Skeletal muscle cell (primary cell): ENCODE measurements at places on chromosomes 12 and 14.

DNA sequence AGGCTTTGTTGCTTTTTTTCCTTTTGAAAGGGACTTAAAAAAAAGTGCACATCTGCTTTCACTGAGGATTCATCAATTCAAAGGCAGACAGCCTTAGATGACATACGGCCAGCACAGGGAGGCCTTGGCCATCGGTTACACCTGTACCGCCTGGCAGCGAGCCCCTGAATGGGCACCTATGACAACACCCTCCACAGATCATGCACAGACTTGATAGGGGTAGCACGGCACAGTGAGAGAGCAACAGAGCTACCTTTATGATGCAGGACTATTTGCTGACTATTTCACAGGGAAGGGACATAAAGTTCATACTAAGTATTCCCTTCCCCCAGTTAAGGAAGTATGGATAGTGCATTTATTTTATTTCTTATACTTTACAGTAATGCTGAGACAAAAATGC is 137.9 kb upstream of the ARID2 start:
- no peak for DNase-seq

DNA sequence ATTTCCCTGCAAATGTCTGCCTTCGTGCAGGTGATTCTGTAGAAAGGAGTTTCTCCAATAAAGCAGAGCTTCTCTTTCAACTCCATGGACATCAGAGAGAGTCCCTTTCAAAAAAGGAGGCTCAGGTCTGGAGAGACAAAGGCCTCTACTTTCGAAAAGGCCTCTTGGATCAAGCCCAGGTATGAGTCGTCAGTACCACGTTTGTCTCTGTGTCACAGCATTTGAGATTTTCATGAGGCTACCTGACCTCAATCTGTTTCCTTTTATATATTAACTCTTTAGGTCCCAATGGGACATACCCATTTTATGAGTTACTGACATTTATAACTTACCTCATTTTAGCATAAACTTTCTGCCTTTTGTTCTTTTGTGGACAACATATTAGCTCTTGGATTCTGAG is 290.8 kb downstream of the RPAP3 start:
- no peak for DNase-seq

- no peak for DNase-seq
Observed at GRCh38 chr12:115801871-115802270, 475.6 kb downstream of the MED13L start.

DNA sequence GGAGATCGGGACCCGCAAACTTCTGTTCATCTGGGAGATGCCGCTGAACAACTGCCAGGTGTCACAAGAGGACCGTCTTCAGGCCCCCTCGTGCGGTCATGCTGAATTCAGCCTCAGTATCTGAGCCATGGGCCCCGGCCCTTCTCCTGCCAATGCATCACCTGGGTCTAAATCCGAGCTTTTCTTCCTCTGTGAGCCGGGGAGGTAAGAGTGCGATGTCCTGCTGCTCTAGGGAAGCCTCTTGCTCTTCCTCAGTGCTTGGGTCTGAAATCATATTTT is 155.8 kb upstream of the FKBP4 start:
- no peak for DNase-seq

DNA sequence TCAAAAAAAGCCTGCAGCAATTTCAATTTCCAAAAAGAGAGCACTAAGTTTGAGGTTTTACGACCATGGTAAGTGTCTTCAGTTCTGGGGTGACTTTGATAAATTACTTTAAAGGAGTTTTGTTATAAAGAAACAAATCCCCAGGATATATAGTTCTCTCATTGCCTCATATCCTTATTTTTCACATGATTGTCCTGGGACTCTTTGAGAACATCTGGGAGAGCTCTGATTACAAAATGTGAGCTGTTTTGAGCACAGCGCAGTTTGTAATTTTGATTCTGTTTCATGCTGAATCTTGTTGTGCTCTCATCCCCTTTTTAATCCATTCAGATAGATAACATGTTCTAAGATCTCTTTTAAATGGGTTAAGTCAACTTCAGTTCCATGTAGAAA is 67.7 kb upstream of the DCN start:
- DNase-seq = no peak

- DNase-seq = no peak
Observed at GRCh38 chr14:61746881-61747280, 15.3 kb upstream of the SNAPC1 start.

DNA sequence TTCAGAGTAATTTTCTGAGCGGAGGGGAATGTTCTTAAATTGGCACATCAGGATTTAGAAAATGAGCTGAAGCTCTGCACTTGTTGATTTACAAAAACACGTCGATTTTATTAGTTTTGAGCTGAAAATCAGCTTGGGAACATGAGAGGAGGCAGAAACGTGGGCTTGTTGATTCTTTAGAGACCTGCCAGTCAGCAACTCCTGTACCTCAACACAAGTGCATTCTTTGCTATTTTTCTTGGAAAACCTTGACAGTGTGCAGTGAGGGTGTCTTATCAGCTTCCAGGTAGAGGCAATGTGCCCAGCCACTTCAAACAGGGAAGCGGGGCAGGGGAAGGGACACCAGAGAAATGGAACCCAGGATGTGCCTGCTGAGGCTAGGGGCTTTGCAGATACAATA is 102.8 kb upstream of the COCH start:
- DNase-seq = no peak

- DNase-seq = no peak
Observed at GRCh38 chr12:112559784-112560183, 141.0 kb downstream of the PTPN11 start.

- DNase-seq = no peak
Observed at GRCh38 chr14:94548999-94549985, 11.9 kb upstream of the SERPINA4 start.

GRCh38 chr14:49961270-49962222 is 68.7 kb downstream of the ARF6 start:
- DNase-seq = no peak

DNA sequence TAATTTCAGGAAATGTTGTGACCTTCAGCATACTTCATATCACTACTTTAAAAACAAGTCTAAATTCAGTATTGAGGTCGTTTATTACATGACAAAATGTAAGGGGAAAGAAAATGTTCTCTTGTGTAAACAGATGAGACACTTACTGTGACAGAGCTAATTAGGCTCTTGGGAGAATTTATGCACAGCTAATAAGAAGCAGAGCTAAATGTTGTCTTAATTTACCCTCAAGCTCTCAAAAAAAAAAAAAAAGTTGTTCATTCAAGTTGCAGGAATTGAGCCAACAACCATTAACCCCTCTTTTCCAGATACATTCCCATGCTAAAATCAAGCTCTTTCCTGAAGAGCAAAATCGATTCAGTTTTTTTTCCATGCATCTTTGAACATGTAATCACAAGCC is 1419.4 kb downstream of the FSCB start:
- no peak for DNase-seq

DNA sequence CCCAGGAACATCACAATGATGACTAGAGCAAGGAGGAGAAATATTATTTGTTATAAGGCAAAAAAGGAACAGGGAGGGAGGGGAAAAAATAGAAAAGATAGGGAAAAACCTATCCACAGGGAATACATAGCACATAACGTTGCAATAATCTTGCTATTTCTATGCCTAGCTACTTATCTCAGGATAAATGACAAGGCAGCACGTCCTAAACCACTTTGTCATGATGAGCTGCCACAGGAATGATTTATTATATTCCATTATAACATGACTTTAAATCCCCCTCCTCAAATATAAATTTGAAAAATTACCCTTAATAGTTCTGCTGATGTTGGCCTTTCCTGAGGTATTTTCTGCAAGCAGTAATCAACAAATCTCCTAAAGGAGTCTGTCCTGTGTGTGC is 76.7 kb downstream of the PEBP1 start:
- DNase-seq = no peak

GRCh38 chr12:108947097-108947496 is 67.2 kb downstream of the DAO start:
- no peak for DNase-seq

DNA sequence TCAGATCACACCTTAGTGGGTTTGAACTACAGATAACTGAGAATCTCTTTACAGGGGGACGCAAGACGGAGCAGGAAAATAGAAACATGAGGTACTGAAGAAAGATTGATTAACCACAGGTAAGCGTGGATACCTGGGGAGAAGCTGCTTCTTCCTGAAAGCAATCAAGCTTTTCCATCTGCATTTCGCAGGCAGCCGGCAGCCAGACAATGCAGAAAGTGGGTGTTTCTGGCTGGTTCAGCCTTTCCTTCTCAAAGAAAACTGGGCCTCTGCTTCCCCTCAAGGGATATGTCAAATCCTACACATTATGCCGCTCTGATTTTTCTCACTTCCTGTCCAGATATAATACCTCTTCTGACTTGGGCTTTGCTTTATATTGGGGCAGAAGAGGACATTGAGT is 39.1 kb upstream of the PPFIA2 start:
- DNase-seq = no peak

DNA sequence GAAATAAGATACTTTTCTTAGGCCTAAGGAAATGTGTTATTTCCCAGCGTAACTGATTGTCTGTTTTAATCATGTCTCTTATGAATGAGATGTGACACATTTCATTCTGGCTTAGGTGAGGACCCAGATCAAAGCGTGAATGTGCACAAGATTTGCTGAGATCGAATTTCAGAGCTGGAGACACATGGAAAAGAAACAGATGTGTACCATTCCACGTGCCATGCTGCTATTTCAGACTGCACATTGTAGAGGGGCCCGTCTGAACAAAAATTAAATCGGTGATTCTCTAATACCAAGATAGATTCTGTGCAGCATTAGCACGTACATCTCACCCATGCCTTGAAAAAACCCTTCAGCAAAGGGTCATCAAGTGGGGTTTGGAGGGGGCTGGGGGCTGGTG is 290.4 kb downstream of the AACS start:
- DNase-seq = no peak

DNA sequence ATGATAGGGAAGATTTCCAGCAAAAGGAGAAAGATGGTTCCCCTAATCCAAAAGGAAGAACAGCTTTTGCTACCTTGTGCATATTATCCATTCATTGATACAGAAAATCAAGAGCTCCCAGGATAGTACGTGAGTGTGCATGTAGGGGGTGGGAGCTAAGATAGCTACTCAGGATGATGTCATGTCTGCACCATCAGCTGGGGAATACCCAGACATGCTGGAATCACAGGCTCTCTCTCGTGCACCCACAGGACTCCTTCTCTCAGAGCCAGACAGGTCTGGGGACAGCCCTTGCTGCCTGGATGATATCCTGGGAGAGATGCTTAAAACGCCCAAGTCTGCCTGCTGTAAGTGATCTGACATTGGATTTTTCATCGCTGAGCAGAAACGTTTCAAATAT is 38.9 kb downstream of the FOXN3 start:
- DNase-seq = peak; percentile 23

GRCh38 chr12:79006306-79006705 is 141.7 kb downstream of the SYT1 start:
- peak; percentile 45 for DNase-seq

- no peak for DNase-seq
Observed at GRCh38 chr14:69087061-69087461, 65.9 kb downstream of the DCAF5 start.

- DNase-seq = no peak
Observed at GRCh38 chr12:49512546-49512945, 26.3 kb upstream of the KCNH3 start.

DNA sequence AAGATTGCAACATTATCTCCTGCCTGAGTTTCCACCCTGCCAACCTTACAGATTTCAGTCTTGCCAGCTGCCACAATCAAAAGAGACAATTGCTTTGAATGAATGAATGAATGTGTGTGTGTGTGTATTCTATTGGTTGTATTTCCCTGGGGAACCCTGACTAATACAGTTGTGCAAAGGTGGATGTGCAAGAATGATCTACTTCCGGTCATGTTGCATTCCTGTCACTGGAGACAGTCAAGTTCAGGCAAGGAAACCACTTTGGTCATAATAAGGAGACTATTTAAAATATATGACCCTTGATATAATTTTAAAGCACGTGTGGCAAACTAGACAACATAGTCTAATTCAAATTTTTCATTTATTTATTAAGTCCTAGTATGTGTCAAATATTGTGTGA is 13.1 kb downstream of the RERG start:
- no peak for DNase-seq

DNA sequence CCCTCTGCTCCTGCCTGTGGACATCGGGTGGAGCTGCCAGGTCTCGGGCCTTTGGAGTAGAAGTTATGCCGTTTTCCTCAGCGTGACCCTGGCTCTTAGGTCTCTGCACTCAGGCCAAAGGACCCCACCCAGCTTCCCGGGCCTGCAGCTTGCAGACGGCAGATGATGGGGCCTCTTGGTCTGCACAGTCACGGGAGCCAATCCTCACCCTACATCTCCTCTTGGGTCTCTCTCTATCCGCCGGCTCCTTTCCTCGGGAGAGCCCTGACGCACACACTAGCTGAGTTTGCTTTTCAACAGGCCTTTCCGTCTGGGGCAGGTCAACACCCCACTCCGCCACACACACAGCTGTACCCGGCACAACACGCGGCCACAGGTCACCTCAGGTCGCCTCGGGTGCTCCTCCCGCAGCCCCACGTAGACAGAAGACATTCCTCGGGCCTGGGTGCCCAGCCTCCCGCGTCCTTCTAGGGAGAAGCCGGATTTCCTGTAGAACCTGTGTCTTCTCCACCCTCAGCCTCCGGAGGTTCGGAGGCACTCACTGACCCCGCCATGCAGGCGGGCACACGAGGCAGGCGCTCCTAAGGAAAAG is 9.9 kb downstream of the GALNT9 start:
- DNase-seq = no peak

DNA sequence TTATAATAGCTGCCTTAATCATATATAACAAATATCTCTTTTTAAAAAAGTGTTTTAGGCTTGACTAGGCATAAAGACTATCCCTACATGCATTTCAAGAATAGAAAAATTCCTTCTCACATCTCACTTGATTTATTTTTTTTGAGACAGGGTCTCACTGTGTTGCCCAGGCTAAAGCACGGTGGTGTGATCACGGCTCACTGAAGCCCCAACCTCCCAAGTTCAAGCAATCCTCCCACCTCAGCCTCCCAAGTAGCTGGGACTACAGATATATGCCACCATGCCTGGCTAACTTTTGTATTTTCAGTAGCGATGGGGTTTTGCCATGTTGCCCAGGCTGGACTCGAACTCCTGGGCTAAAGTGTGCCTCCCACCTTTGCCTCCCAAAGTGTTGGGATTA is 59.4 kb downstream of the WDHD1 start:
- no peak for DNase-seq

DNA sequence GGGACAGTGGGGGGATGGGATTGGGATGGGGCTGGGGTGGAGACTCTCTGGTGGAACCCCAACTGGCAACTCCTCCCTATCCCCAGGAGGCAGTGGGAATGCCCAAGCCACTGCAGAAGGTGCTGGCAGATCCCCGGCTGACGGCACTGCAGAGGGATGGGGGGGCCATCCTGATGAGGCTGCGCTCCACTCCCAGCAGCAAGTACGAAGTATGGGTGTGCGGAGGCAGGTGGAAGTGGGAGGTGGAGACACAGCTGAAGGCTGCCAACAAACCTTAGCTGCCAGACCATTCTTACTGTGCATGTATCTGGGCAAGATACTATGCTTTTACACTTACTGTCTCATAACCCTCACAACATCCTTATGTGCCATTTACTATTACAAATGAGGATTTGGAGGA is 8.2 kb downstream of the ARHGEF40 start:
- DNase-seq = no peak

DNA sequence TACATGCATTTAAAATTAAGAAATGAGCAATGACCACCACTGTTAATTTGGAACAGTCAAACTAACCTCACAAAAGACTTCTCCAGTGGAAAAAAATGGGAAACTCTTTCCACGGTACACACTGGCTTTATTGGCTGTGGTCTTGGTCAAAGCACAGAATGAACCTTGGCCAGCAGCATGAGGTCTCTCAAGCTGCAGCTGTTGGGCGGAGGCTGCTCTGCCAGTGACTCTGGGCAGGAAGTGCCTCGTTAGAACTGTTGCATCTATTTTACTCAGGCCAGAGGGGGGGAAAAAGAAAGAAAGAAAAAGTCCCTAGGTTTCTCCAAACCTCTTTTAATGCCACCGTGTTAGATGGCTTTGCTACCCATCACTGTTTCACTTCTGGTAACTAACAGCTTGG is 279.8 kb upstream of the DIO2 start:
- peak; percentile 47 for DNase-seq
